ENCODE measurements at places on chromosomes 12 and 14.

DNA sequence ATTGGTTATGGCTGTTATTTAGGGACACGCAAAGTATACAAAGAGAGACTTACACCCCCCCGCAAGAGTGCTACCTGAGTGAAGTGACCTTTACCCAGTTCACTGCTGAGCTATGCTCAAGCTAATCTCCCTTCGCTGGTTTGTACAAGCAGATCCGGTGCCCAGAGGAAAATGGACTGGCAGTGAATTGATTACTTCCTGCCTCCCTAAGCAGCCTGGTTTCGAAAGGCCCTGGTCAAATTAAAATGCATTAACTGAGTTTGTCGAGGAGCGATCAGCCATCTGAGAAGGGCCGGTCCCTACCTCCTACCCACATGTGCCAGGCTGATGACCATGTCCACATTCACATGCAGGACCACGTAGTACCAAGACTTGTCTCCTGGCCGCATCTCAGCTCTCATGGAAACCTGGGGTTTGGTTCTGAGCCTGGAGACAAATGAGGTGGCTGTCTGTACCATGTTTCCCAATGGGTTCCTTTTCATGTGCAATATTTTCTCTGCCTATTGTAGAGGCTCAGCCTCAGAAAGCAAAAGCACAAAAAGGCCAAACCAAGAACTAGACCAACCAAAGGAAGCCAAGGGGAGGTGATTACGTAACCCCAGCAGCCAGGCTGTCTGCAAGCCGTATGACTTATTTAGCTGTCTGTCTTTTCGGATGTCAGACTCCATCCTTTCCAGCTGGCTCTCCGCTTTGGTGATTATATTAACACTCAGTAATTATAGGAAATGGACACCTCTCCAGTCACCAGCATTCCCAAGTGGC is 284.7 kb upstream of the PWP1 start:
- DNase-seq: no peak

GRCh38 chr12:109020796-109021380 is at the start of gene SVOP:
Gene SVOP, minus strand, starts transcription at chr12:109021068. Its CDS starts 200 bp downstream, at chr12:109020868.
- DNase-seq: peak; percentile 95

- no peak for DNase-seq
Measured at GRCh38 chr12:54598970-54599369, 10.5 kb upstream of the PPP1R1A start.

GRCh38 chr12:109715310-109716091 is 1.9 kb downstream of the FAM222A start:
- no peak for DNase-seq

- no peak for DNase-seq
Measured at GRCh38 chr12:29283969-29284700, 96.8 kb downstream of the ERGIC2 start.
